Aorta (tissue), 5 donors: ENCODE measurements at places on chromosomes 13 and 19. TPM values are rescaled to one million over a fixed set of nuclear protein-coding genes. Genes with fewer than 3 reads are reported as not detected.
A peak's percentile ranks its signal among the peaks of the same experiment; 100 is the strongest.

The NPAS1 gene
- 1.0 TPM for total RNA-seq

The ZNF154 gene
- 2.3 TPM for total RNA-seq

The MRPL4 gene
- 25.4 TPM for total RNA-seq

The ZNF329 gene
- 9.4 TPM for total RNA-seq

The LGI4 gene
- 17.5 TPM for total RNA-seq

The ACER1 gene
- total RNA-seq, result not detected

The SLC10A2 gene
- total RNA-seq, result not detected

The ZNF583 gene
- 6.2 TPM for total RNA-seq

The ZNF208 gene
- 12.6 TPM for total RNA-seq

The FGF9 gene
- total RNA-seq, result 6.1 TPM

GRCh38 chr19:33844478-33844877, 47.8 kb downstream of the KCTD15 start:
- DNase-seq, result no peak
- no peaks in the 10 kb centered on the region for H3K27me3 ChIP-seq
- H3K4me1 ChIP-seq, result no peaks in the 10 kb centered on the region
- no peak overlapping the region for H3K4me3 ChIP-seq
- no peak overlapping the region for H3K27ac ChIP-seq
- H3K36me3 ChIP-seq, result no peaks in the 10 kb centered on the region

- H3K4me3 ChIP-seq, result no peak overlapping the region
- peak; percentile 2 for DNase-seq
- H3K4me1 ChIP-seq, result no peaks in the 10 kb centered on the region
- no peaks in the 10 kb centered on the region for H3K27me3 ChIP-seq
Measured at GRCh38 chr19:33171916-33172359, 22.2 kb upstream of the LRP3 start.

DNA sequence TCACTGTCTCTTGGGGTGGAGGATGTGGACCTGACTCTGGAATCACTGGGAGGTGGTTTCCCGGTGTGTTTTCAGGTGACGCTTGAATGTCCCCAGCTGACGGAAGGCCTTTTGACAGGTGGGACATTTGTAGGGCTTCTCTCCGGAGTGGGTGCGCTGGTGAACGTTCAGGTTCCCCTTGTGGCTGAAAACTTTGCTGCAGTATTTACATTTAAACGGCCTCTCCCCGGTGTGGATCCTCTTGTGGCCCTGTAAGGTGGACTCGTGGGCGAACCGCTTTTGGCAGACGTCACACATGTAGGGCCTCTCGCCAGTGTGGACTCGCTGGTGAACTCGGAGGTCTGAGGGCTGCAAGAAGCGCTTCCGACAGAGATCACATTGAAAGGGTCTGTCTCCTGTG, 7.8 kb downstream of the ZSCAN5B start:
- H3K27me3 ChIP-seq, result no peaks in the 10 kb centered on the region
- DNase-seq, result no peak
- no peak overlapping the region for H3K27ac ChIP-seq
- no peaks in the 10 kb centered on the region for H3K4me1 ChIP-seq
- no peak overlapping the region for H3K4me3 ChIP-seq

DNA sequence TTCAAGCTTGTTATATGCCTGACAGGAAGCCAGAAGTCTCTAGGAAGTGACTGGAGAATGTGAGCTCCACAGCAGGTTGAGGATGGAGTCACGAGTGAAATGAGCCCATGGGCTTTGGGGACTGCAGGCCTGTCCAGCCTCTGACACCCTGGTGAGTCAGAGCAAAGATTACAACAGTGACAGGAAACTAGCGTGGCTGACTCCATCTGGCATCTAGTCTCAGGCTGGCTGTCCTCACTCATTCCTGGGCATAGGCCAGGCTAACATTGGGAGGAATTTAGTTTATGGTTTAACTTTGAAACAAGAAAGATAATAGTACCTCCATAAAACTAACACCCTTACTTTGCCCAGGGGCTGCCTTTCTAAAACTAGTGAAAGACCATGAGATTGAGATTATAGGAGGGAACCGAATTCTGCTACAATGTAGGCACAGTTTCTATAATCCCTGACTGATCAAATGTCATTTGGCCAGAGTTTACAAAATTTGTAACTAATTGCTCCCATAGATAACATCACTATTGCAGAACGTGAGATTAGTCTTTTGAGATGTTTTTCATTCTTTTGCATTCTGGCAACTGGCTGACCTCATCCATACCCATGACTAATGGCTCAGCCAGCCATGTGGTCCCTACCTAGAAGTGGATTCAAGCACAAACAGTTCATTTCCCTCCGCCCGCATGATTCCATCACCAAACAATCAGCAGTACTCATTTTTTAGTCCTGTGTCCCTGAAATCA, 28.4 kb downstream of the PSG1 start:
- no peaks in the 10 kb centered on the region for H3K27me3 ChIP-seq
- peak; percentile 82 for DNase-seq
- peak overlapping the region; percentile 43 for H3K27ac ChIP-seq
- no peak overlapping the region for H3K4me3 ChIP-seq
- no peaks in the 10 kb centered on the region for H3K4me1 ChIP-seq
- H3K36me3 ChIP-seq, result no peaks in the 10 kb centered on the region

DNA sequence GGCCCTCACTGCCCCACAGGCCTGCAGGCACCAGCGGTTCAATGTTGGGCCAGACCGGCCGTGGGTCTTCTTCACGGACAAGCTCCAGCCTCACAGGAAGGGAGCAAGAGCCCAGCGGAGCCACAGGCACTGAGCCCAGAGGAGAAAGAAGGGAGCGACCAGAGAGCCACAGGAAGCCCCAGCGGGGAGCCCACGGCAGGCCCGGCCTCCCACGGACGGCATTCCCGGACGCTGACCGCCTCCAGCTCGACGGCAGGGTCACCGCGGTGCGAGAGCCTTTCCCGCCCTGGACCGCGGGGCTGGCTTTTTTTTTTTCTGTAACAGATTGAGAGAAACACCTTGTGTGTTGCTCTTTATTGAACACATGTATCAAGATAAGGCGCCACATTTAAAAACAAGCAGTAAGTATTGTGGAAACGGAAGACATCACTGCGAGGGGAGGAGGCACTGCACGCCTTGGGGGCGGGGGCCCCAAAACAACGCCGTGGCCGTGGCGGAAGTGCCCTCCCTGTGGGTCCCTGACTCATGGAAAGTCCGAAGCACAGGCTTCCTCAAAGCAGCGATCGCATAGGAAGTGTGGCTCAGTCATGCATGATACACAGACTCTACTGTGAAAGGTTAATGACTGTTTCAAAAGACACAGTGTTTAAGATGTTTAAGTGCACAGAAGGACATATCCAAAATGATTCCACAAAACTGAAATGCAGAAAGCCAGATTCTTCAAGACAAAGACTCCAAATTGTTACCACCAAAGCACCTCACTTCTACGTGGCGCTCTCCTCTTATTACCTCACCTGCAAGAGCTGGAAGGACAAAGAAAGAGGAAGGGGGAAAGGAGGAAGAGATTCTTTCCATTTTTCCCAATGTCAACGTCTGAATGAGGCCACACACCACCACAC, 3.5 kb downstream of the RASA3 start:
- DNase-seq, result peak; percentile 92
- H3K4me1 ChIP-seq, result no peaks in the 10 kb centered on the region
- H3K36me3 ChIP-seq, result no peaks in the 10 kb centered on the region

GRCh38 chr19:18253716-18254115, 20.5 kb downstream of the IQCN start:
- peaks cover 4% of the 10 kb centered on the region for H3K36me3 ChIP-seq
- DNase-seq, result no peak
- H3K27ac ChIP-seq, result no peak overlapping the region
- H3K27me3 ChIP-seq, result no peaks in the 10 kb centered on the region
- no peak overlapping the region for H3K4me3 ChIP-seq

- H3K4me1 ChIP-seq, result no peaks in the 10 kb centered on the region
- no peaks in the 10 kb centered on the region for H3K27me3 ChIP-seq
- H3K4me3 ChIP-seq, result peak overlapping the region; percentile 11
- H3K27ac ChIP-seq, result no peak overlapping the region
Measured at GRCh38 chr13:113364311-113364889, 470 bp upstream of the GRTP1 start.

- no peak overlapping the region for H3K27ac ChIP-seq
- H3K4me3 ChIP-seq, result no peak overlapping the region
- no peak for DNase-seq
- no peaks in the 10 kb centered on the region for H3K36me3 ChIP-seq
Measured at GRCh38 chr13:50635504-50635903, 208.0 kb downstream of the DLEU7 start.

- H3K27ac ChIP-seq, result no peak overlapping the region
- no peaks in the 10 kb centered on the region for H3K4me1 ChIP-seq
- no peak overlapping the region for H3K4me3 ChIP-seq
- no peaks in the 10 kb centered on the region for H3K27me3 ChIP-seq
- no peaks in the 10 kb centered on the region for H3K36me3 ChIP-seq
Measured at GRCh38 chr19:30369833-30370232, 2.4 kb upstream of the ZNF536 start.

- H3K27me3 ChIP-seq, result no peaks in the 10 kb centered on the region
- H3K4me1 ChIP-seq, result peaks cover 3% of the 10 kb centered on the region
- H3K36me3 ChIP-seq, result no peaks in the 10 kb centered on the region
- H3K27ac ChIP-seq, result no peak overlapping the region
Measured at GRCh38 chr13:43364210-43365038, 341.0 kb downstream of the DNAJC15 start.

DNA sequence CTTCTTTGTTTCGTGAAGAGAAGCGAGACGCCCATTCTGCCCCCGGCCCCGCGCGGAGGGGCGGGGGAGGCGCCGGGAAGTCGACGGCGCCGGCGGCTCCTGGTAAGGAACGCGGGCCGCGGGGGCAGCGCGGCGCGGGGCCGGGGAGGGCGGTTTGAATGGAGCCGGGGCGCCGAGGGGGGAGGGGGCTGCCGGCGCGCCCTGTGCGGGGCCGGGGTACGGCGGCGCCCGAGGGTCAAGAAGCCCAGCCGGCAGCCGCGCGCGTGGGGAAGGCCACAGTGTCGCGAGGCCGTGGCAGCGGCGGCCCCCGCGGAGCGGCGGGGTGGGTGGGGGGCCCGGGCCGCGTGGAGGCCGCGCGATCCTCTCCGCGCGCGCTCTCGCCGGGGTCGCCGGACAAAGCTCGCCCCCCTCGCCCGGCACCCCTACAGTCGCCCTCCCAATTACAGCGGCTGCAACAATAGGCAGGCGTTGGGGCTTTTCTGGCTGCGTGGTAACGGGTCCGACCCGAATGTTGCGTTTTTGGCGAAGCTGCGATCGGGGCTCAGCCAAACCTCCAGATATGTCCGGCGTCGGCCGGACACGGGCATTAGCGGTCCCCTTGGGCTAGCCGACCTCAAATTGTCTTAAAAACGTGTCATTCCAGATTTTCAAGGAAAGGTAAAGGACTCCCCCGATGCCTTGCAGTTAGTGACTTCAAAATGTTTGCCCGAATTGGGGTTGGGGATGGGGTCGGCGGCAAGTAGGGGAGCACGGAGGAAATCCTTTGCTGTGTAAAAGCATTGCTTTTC, 437 bp downstream of the SMARCA4 start:
- H3K4me1 ChIP-seq, result no peaks in the 10 kb centered on the region
- no peak overlapping the region for H3K27ac ChIP-seq
- H3K36me3 ChIP-seq, result no peaks in the 10 kb centered on the region
- H3K4me3 ChIP-seq, result peak overlapping the region; percentile 50
- H3K27me3 ChIP-seq, result no peaks in the 10 kb centered on the region

GRCh38 chr13:89899302-89900103, 1448.0 kb upstream of the MIR17HG start:
- H3K4me1 ChIP-seq, result no peaks in the 10 kb centered on the region
- H3K36me3 ChIP-seq, result no peaks in the 10 kb centered on the region
- no peaks in the 10 kb centered on the region for H3K27me3 ChIP-seq
- no peak for DNase-seq
- no peak overlapping the region for H3K4me3 ChIP-seq

DNA sequence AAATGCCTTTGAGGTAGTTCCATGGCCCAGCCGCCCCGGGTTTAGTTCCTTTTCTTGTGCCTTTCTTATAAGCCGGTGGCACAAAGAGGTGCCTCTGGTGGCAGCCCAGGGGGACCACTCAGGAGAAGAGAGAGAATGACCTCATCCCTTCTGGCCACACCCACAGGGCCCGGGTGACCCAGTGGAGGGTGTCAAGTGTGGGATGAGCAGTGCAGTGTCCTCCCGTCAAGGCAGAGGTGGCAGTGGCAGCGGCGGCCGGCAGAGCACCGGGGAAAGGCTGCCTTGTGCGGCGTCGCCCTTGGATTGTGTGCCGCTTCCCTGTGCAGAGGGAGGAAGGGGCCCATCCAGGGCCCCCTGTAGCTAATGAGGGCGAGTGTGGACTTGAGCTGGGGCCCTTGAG, 47.9 kb downstream of the KDM4B start:
- DNase-seq, result no peak
- no peaks in the 10 kb centered on the region for H3K36me3 ChIP-seq
- H3K27me3 ChIP-seq, result no peaks in the 10 kb centered on the region
- H3K27ac ChIP-seq, result no peak overlapping the region

DNA sequence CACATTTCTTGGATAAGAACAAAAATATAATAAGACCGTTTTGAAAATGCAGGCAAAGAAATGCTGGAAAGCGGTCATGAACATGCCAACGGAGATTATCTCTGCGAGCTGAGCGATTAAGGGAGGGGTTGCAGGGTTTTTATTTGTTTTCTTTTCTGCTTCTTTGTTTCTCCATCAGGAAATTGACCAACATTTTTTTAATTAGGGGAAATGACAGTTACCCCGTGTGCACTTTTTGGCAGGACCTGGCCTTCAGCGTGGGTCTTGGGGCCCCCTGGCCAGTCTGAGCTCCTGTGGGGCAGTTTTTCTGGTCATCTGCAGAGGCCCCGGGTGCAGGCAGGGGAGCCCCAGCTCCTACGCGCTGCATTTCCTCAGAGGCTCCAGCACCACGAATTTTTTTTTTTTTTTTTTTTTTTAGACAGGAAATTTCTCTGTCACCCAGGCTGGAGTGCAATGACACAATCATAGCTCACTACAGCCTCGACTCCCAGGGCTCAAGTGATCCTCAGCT, 31.3 kb upstream of the HOMER3 start:
- no peak for DNase-seq
- H3K4me1 ChIP-seq, result no peaks in the 10 kb centered on the region
- H3K36me3 ChIP-seq, result no peaks in the 10 kb centered on the region
- H3K4me3 ChIP-seq, result no peak overlapping the region
- no peaks in the 10 kb centered on the region for H3K27me3 ChIP-seq

GRCh38 chr13:104301171-104301975, 1235.2 kb upstream of the SLC10A2 start:
- no peak overlapping the region for H3K27ac ChIP-seq
- H3K4me3 ChIP-seq, result no peak overlapping the region
- no peak for DNase-seq
- no peaks in the 10 kb centered on the region for H3K4me1 ChIP-seq
- no peaks in the 10 kb centered on the region for H3K36me3 ChIP-seq

- no peak overlapping the region for H3K27ac ChIP-seq
- peaks cover 2% of the 10 kb centered on the region for H3K36me3 ChIP-seq
- H3K4me1 ChIP-seq, result no peaks in the 10 kb centered on the region
- H3K4me3 ChIP-seq, result no peak overlapping the region
- H3K27me3 ChIP-seq, result no peaks in the 10 kb centered on the region
Measured at GRCh38 chr13:20408181-20408580, 117.5 kb downstream of the CRYL1 start.

- no peak overlapping the region for H3K4me3 ChIP-seq
- H3K4me1 ChIP-seq, result peaks cover 3% of the 10 kb centered on the region
- no peaks in the 10 kb centered on the region for H3K27me3 ChIP-seq
- H3K27ac ChIP-seq, result peak overlapping the region; percentile 6
- no peak for DNase-seq
Measured at GRCh38 chr19:46970815-46971214, 48.8 kb upstream of the NPAS1 start.

- no peak for DNase-seq
- no peak overlapping the region for H3K27ac ChIP-seq
- no peaks in the 10 kb centered on the region for H3K27me3 ChIP-seq
- no peaks in the 10 kb centered on the region for H3K36me3 ChIP-seq
Measured at GRCh38 chr19:41521931-41522555, 53.9 kb upstream of the CEACAM21 start.
